C1 segment of cervical spinal cord (tissue), 14 donors: ENCODE measurements at places on chromosomes 5 and 9.

- DNase-seq, result no peak
Measured at GRCh38 chr5:75331-76320, 16.3 kb upstream of the PLEKHG4B start.

DNA sequence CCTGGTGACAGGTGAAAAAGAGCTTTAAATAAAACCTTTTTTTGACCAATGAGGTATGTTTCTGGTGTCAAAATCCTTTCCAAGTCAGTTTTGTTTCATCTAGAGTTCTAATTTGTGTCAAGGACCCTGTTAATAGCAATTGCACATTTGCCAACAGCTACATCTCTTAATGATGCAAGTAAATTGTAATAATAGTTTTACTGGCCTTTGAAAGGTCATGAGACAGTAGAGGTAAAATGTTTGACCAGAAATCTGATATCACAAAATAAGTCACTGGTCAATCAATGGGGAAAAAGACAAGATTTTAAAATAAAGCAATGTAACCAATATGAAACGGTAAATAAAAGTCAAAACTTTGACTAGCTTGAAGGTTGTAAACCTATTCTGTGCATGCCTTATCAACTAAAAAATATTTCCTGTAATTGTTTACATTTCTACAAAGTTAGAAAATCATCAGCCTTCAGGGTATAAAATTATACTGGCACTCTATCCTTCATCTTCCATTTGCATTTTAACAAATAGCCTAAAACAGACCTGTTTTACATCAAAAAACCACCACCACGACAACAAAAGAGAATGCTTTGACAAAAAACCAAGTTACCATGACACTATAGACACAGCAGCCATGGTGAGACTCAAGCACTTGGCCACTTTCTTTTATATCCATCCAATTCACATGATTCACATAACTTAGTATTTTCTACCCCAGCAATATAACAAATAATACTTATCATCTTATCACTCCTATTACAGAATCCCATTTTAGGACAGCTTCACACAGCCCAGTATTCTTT is 3.0 kb downstream of the NADK2 start:
- DNase-seq, result no peak

GRCh38 chr5:174731214-174732035 is 7.0 kb downstream of the MSX2 start:
- DNase-seq, result no peak

DNA sequence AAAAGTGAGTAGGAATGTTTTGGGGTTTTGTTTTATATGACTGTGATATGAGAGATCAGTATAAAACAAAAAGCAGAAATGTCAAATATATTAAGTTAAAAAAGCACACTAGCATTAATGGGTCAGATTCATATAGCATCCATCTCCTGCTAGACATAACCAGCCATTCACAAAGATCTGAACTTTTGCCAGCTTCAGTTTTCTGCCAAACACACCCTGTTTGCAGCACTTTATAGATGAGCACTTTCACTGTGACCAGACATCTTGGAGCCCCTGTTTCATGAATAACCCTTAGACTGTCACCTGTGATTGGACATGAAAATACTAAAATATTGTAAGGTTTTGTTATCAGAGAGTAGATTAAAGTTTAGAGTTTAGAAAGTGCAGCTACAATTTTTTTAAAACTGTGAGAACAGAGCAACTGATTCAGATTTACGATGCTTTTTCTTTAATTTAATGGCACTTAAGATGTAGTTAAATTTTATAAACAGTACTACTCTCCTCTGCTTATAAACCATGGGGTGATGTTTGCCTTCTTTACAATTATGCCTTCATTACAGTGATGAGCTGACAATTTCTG is 142.6 kb downstream of the KCTD16 start:
- no peak for DNase-seq

DNA sequence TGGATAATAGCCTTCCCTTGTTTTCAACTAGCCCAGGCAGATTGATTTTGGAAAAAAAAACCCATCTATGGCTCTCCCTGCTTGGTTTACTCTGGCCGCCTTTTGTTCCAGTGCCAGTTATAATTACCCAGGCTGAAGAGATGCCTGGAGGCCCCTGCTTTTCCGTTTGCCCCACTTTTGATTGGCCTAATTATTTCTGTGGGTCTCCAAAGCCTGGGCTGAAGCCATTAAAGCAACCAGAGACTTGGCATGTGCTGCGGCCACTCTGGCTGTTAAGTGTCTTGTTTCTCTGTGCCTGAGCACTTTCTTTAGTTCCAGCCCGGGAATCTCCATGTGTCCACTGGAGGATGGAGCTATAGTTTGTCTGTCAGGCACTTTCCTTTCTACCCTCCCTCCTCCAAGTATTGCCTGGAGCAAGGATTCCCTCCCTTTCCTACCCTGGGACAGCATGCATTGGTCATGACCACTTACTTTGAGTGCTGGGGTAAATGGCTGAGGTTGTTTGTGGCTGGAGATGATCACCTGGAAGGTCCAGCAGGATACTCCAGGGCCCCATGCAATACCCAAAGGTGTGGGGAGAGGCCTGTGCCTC is 105.1 kb upstream of the CTSL start:
- DNase-seq, result no peak

DNA sequence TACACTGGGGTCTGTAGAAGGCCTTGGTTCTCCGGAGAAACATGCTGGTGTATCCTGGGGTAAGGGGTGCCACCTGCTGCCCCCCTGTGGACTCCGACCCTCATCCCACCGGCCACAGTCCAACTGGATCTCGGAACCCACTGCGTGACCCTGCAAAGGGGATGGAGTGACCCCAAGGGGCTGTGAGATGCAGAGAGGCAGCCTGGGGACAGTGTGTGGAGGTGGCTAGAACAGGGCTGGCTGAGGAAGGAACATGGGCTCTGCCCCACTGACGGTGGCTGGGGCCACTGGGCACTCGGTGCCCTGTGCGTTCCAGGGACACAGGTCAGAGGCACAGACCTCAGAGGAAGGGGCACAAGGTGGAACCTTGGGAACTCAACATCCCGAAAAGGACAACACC is 2.3 kb downstream of the NACC2 start:
- DNase-seq, result no peak

DNA sequence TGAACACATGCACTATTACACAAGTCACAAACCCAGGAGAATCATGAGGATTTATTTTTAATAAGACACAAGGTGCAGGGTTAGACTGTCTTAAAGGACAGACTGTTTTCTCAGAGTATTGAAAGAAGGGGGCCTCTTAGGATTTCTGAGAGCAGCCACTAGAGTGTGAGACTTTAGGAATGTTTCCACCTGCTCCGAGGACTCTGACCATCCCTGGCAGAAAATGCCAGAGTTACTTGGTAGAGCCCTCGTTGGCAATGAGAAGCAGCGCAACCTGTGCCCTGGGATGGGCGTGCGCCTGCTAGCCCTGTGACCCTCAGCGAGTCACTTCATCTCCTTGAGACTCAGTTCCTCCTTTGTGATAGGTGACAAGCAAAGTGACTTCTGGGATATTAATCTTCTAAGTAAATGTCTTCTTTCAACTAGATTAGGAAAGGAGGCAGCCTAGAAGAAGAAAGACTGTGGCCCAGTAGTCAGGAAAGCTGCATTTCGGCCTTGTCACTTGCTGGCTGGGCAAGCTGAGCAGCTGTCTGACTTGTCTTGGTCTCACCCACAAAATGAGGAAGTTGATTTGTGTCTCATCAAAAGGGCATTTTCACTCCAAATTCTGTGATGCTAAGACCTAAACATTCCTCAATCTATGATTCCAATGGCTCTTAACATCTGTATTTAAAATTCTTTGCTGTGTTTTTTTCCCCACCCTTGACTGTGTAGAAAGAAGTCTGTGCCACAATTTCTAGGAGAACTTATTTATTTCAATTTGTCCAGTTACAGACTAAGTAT is 60.5 kb downstream of the PTCD2 start:
- no peak for DNase-seq

DNA sequence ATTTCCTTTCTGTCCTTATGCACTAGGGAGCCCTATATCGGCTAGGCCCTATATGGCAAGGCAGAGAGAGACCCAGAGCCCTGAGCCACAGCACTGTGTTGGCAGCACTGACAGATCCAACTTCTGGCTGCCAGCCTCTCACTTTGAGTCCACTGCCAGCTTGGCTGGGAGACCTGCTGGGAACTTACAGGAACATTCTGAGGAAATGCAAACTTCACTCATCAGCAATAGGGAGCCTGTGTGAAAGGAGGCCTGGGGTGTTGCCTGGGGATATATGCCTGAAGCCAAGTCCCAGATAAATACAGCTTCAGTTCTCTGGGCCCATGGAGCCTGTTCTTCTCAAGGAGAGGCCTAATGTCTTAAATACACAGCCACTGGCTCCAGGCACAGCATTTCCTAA is 78.0 kb downstream of the ADRB2 start:
- no peak for DNase-seq

DNA sequence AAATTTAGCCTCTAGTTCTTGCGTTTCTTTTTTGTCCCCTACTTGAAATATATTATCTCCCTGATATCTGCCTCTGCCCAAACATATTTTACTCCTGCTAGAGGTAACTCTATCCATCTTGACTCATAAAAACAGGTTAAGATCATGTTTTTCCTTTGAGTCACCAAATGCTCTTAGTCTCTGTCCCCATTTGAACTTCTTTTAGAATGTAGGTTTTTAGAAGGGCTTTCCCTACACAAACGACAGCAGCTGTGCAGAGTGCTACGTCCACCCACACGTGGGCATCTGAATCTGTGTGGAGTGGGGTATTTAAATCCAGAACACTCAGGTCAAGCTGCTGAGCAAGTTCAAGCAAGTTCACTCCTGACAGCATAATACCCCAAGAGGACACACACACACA is 2.2 kb downstream of the HSD17B3 start:
- DNase-seq, result no peak

DNA sequence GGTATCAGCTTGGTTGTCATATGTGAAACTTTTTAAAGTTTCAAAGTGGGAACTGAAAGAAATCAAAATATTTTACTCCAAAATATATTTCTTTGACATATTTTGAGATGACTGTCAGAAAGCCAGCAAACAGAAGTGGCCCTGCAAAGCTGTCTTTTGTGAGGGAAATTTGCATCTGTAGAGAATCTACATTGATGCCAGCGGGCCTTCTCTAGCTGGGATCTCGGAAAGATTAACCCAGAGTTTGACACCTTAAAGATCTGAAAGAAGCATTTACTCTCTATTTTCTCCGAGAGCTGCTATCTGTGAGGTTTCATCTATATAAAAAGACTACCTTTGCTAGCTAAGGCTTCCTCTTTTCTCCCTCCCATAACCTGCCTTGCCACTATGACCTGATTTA is 303.6 kb downstream of the FBXL17 start:
- DNase-seq, result no peak

GRCh38 chr5:36723912-36724311 is 117.5 kb downstream of the SLC1A3 start:
- peak; percentile 5 for DNase-seq

GRCh38 chr9:87950765-87951488 is 23.4 kb downstream of the CDK20 start:
- no peak for DNase-seq

DNA sequence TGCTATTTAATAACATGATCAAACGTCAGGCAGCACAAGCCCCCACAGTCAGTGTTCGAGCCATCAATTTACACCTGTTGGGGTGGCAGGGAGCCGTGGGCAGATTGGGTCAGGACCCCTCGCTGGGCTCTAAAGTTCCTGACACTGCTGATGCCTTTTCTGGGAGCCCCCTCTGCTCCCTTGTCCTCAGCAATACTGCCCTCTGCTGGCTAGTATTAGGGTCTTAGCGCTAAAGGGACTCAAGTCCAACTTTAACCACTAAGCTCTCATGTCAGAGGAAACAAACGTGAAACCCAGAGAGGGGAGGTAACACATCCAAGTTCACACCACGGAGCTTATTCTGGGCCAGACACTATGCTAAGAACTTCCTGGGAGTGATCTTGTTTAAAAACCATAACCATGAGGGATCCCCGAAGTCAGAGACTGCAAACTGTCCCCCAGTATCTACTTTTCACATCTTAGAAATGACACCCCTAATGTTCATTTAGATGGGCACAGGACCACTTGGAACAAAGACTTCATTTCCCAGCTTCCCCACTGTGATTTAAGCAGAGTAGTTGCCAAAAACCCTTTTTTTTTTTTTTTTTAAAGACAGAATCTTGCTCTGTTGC is 20.4 kb downstream of the ANKS6 start:
- no peak for DNase-seq

DNA sequence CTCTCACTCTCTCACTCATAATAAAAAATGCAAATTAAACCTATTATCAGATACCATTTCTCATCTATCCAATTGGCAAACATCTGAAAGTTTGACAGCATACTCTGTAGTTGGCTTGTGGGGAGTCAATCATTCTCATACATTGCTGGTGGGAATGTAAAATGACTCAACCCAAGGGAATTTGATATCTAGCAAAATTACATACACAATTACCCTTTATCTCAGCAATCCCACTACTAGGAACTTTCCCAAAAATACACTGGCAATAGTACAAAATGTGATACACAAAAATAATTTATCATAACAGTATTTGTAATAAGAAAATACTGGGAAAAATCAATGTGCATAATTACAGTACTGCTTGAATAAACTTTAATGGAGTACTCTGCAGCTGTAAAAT is 731.3 kb downstream of the DTWD2 start:
- DNase-seq, result no peak

GRCh38 chr9:111712369-111712768 is 51.0 kb downstream of the GNG10 start:
- no peak for DNase-seq

DNA sequence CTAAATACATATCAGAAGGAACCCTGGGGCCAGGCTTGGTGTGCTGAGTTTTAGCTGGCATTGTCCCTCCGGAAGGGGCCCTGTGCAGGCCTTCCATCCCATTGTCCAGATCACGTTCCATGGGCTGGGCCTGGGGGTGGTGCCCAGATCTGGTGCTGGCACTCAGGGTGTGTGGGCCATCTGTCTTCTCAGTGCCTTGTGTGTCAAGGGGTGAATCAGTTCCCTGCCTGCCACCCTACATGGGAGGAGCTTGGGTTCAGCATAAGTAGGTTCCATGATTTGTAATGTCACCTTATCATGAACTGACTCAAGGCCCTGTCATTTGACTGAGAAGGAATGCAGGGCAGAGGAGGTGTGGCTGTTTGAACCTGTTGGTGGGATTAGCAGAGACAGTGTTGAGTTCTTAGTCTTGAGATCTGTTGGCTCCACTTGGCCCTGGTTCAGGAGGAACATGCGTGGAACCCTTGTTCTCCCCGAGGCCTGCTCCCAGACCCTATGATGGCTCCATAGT is 176.8 kb downstream of the MACROH2A1 start:
- no peak for DNase-seq

- no peak for DNase-seq
Measured at GRCh38 chr5:142167458-142167857, 58.9 kb downstream of the NDFIP1 start.

- DNase-seq, result no peak
Measured at GRCh38 chr5:144189800-144190429, 19.2 kb downstream of the KCTD16 start.

- DNase-seq, result no peak
Measured at GRCh38 chr5:159098603-159099436, 896 bp downstream of the EBF1 start.

DNA sequence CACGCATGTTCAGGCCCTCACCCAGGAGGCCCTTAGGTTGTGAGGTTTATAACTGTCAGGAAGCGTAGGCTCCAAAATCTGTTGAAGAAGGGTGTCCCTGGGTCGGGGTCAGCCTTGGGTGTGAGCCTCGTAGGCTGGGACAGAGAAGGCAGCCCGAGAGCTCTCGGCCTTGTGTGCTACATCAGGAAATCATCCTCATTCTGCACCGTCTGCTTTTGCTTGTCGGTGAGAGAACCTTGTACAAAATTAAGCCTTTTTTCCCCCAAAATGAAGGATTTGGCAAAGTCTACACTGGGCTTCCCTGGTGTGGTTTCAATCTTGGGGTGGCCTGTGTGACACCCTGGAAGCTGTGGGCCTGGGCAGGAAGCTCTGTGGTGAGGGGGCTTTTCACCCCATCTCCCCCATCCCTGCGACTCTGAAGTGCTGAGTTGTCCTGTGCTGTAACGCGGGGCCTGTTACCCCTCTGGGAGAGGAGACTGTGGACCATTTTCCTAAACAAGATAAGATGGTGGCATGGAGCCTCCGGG is 55.3 kb downstream of the AHRR start:
- DNase-seq, result no peak
